Mesenteric fat pad (tissue), 1 donor: ENCODE measurements at places on chromosomes 4 and X. TPM values are rescaled to one million over a fixed set of nuclear protein-coding genes. Genes with fewer than 3 reads are reported as not detected.

GRCh38 chr4:107083-107443 lies 17.2 kb upstream of the ZNF718 start:
- no peak for DNase-seq

Gene PQBP1
- total RNA-seq = 50.6 TPM

DNA sequence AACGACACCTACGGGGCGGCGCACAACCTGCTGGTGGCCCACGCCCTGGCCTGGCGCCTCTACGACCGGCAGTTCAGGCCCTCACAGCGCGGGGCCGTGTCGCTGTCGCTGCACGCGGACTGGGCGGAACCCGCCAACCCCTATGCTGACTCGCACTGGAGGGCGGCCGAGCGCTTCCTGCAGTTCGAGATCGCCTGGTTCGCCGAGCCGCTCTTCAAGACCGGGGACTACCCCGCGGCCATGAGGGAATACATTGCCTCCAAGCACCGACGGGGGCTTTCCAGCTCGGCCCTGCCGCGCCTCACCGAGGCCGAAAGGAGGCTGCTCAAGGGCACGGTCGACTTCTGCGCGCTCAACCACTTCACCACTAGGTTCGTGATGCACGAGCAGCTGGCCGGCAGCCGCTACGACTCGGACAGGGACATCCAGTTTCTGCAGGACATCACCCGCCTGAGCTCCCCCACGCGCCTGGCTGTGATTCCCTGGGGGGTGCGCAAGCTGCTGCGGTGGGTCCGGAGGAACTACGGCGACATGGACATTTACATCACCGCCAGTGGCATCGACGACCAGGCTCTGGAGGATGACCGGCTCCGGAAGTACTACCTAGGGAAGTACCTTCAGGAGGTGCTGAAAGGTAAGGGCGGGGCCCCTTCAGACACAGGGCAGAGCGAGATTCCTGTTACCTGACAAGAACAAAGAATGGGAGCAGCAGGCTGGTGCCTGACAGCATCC lies 11.7 kb downstream of the RPL9 start:
- no peak for DNase-seq

DNA sequence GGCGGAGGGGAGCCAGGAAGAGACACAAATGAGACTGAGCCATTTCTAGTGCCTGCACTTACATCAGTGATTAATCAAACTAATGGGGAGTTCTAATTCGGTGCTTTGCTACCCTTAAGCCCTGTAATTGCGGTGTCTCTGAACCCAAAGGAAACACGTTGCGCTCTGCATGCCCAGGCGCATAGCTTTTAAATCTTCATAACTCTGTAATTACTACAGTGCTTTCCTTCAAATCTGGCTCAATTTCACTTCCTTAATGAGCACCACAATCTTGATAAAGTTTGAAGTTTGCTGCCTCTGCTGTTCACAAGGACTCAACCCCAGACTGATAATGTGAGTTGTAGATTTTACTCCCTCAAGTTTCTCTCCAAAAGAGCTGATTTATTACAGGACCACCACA lies 5.7 kb upstream of the NHS start:
- DNase-seq = no peak

DNA sequence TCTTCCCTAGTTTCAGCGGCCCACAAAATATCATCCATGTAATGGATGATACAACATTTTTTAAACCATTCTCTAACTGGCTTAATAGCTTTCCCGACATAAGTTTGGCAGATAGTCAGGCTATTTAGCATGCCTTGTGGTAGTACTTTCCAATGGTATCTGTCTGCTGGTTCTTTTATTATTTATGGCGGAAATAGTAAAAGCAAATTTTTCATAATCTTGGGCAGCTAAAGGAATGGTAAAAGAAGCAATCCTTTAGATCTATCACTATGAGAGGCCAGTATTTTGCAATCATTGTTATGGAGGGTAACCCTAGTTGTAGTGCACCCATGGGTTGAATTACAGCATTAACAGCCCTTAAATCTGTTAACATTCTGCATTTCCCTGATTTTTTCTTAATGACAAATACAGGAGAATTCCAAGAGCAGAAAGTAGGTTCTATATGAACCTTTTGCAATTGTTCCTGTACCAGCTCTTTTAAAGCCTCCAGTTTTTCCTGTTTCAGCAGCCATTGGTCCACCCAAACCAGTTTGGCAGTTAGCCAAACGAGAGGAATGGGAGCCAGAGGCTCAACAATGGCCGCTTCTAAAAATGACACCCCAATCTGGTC lies 14.3 kb upstream of the HSD17B11 start:
- DNase-seq = no peak

GRCh38 chrX:150899191-150899757 lies 806 bp upstream of the CD99L2 start:
- DNase-seq = no peak

- no peak for DNase-seq
These were observed 2.5 kb downstream of the AADAT start for GRCh38 chr4:170087163-170087700.

DNA sequence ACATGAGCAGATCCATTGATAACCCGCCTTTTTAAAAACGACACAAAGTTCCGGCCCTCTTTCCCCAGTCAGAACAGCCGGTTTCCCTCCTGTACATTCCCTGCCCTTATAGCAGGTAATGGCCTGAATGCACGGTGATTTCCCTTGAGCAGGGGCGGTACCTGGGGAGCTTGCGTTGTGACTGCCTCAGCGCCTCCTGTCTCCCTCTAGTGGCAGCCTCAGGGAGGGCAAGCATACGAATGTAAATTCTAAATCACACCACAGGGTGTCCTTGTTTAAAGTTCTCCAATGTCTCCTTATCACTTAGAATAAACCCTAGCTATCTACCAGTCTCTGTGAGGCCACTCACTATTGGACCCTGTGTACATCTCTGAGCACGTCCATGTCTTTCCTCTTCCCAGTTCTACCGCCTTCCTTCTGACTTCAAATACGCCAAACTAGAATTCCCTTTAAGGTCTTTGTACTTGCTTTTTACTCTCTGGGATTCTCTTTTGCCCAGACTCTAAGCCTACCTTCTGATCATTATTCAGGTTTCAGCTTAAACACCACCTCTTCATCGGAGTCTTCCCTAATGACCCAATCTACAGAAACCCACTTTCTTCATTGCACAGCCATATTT lies 18.4 kb upstream of the LDB2 start:
- DNase-seq = no peak

GRCh38 chr4:149113804-149114430 lies 671.7 kb upstream of the NR3C2 start:
- no peak for DNase-seq

- no peak for DNase-seq
These were observed 370.9 kb upstream of the SMIM31 start for GRCh38 chr4:164383058-164383357.

DNA sequence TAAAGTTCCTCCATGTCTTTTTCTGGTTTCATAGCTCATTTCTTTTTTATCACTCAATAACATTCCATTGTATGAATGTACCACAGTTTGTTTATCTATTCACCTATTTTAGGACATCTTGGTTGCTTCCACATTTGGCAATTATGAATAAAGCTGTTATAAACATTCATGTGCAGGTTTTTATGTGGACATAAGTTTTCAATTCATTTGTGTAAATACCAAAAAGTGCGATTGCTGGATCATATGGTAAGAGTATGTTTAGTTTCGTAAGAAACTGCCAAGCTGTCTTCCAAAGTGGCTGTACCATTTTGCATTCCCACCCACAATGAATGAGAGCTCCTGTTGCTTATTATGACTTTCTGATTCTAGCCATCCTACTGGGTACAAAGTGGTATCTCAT lies 36.3 kb upstream of the ZFX start:
- DNase-seq = no peak

- DNase-seq = no peak
These were observed 50.9 kb downstream of the CORIN start for GRCh38 chr4:47786958-47787370.

Gene DCAF8L2
- total RNA-seq = not detected

Gene SLC49A3
- total RNA-seq = 19.0 TPM
